ENCODE measurements at places on chromosomes 7 and 10. TPM values are rescaled to one million over a fixed set of nuclear protein-coding genes. Genes with fewer than 3 reads are reported as not detected.

LSM5 gene
- total RNA-seq = 27.6 TPM

THSD7A gene
- total RNA-seq = 30.9 TPM

OR6B1 gene
- not detected for total RNA-seq

PHF14 gene
- total RNA-seq = 50.3 TPM

SUPV3L1 gene
- total RNA-seq = 22.7 TPM

CYP2C18 gene
- not detected for total RNA-seq

LRIT1 gene
- not detected for total RNA-seq

PTF1A gene
- not detected for total RNA-seq

STRIP2 gene
- total RNA-seq = 0.62 TPM

IL2RA gene
- 1.1 TPM for total RNA-seq

ADCYAP1R1 gene
- 9.1 TPM for total RNA-seq

MEOX2 gene
- total RNA-seq = 142 TPM

AS3MT gene
- total RNA-seq = 0.49 TPM

TAS2R41 gene
- total RNA-seq = not detected

C10orf105 gene
- total RNA-seq = 0.53 TPM

TMEM273 gene
- total RNA-seq = 35.1 TPM

SYT15 gene
- total RNA-seq = 17.1 TPM

WDR86 gene
- 101 TPM for total RNA-seq

AKR1C8 gene
- total RNA-seq = 0.94 TPM

NME8 gene
- 1.2 TPM for total RNA-seq

CC2D2B gene
- 3.1 TPM for total RNA-seq

LRRC17 gene
- 4.2 TPM for total RNA-seq

GSTO2 gene
- total RNA-seq = 2.1 TPM

CCDC172 gene
- total RNA-seq = not detected

CUBN gene
- 27.6 TPM for total RNA-seq

ECHDC3 gene
- 8.6 TPM for total RNA-seq

RUFY2 gene
- total RNA-seq = 52.3 TPM

FLNC gene
- total RNA-seq = 11.7 TPM

SPACDR gene
- 3.6 TPM for total RNA-seq

CTAGE4 gene
- total RNA-seq = 2.3 TPM

PRLHR gene
- not detected for total RNA-seq

NRG3 gene
- total RNA-seq = 1.4 TPM

CPED1 gene
- 41.9 TPM for total RNA-seq

TRPV6 gene
- total RNA-seq = 0.40 TPM

RNLS gene
- total RNA-seq = 5.5 TPM

EVX1 gene
- total RNA-seq = not detected

CCL24 gene
- total RNA-seq = 0.67 TPM

TAS2R39 gene
- total RNA-seq = not detected

LIPN gene
- total RNA-seq = 0.31 TPM

PIP gene
- not detected for total RNA-seq

GOLGA7B gene
- total RNA-seq = 4.6 TPM

PTN gene
- total RNA-seq = 5.6 TPM

IL15RA gene
- total RNA-seq = 9.6 TPM

CRTAC1 gene
- total RNA-seq = 23.0 TPM

CYP3A5 gene
- 4.6 TPM for total RNA-seq

WNT2 gene
- 0.31 TPM for total RNA-seq

KLF14 gene
- total RNA-seq = 1.1 TPM

COMMD3 gene
- total RNA-seq = 53.3 TPM

CBX3 gene
- 77.4 TPM for total RNA-seq

MINPP1 gene
- 11.6 TPM for total RNA-seq

TET1 gene
- total RNA-seq = 10.4 TPM

TMEM196 gene
- not detected for total RNA-seq

DOCK4 gene
- total RNA-seq = 51.2 TPM

TLL2 gene
- 1.2 TPM for total RNA-seq

CTTNBP2 gene
- total RNA-seq = 21.5 TPM
